ENCODE measurements at places on chromosomes 3 and 15.

DNA sequence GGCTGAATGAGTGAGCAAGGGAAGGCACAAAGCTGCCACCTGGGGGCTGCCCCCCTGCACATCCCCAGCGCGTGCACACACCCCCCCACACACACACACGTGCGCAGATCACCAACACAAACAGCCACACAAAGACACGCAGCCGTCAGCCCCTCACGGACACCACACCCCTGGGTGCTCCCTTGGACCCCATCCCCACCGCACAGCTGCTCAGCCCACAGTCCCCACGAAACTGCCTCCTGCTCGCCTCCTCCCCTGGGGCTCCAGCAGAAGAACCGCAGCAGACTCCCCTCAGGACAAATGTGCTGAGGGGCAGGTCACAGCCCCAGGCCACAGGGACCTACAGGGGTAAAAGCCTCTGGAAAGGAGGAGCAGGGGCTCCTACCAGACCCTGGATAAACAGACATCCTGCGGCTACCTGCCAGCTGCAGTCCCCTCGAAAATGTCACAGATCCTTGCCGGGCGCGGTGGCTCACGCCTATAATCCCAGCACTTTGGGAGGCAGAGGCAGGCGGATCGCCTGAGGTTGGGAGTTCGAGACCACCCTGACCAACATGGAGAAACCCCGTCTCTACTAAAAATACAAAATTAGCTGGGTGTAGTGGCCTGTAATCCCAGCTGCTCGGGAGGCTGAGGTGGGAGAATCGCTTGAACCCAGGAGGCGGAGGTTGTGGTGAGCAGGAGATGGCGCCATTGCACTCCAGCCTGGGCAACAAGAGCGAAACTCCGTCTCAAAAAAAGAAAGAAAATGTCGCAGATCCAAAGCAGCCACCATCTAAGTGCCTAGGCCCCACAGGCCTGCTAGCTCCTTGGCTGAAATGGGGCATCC lies 6.5 kb downstream of the TWF2 start:
- DNase-seq = no peak

GRCh38 chr3:62597491-62597890 lies 224.1 kb upstream of the FEZF2 start:
- DNase-seq = no peak

GRCh38 chr3:48652923-48653715 lies 9.6 kb downstream of the CELSR3 start:
- no peak for DNase-seq

DNA sequence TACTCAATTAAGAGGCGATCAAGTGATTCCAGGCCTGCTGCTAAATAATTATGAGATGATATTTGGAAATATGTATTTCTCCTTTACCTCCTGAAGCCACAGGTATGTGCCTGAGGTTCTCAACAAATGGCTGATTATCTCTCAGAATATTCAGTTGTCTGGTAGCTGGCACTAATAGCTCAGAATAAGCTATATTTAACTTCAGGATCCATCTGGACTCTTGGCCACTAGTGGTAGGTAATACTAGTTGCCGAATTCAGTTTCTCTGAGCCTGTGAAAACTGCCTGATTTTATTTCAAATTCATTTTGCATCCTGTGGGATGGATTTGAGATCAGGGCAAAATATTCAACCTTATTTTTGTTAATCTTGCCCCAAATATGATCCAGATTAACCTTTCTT lies 499.0 kb downstream of the DIPK2A start:
- no peak for DNase-seq

- DNase-seq = no peak
These were observed 26.8 kb downstream of the DCBLD2 start for GRCh38 chr3:98874602-98875249.

DNA sequence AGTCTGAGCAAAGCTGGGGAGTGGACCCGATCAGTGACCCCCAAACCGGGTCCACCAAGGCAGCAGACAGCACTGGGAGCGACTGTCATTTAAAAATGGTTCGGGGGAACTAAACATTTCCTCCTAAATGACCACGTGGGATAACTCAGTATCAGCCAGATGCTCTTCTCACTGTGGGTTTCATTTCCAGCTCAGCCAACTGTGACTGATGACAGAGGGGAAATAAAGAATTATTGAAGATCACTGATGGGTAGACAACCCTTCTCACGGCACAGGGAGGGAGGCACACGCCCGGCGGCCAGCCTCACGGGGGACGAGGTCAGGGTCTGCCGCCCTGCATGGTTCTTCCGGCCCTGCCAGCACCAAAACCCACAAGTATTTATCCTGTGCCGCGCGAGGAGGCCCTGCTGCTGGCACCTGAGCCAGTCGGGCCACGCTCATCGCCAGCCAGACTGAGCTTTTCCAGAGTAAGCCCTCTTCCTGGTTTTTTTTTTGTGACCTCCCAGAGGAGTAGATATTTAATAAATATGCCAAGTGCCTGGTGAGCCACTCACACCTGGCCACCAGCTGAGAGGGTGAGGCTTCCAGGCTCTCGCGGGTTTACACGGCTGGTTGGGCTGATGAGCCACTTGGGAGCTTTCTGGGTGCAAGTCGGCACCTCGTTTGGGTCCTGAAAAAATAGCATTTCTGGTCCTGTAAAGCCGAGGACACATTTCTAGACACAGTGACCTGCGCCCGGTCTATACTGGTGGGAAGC lies 6.2 kb downstream of the MELTF start:
- no peak for DNase-seq

DNA sequence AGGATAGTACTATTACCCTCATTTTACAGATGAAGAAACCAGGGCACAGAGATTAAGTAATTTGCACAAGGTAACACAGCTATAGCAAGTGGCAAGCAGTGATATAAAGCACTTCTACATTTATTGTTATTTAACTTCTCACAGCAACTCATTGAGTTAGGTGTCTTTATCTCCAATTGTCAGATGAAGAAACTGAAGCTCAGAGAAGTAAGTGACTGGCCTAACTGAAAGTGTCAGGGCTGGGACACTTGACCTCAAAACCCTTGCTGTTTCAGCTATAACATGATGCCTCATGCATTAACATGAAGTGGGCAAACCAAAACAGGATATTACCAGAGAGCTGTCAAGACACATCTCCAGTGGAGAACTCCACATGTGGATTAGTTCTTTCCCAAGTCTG lies 65.8 kb upstream of the LEKR1 start:
- DNase-seq = no peak

All from stimulated activated CD4-positive, alpha-beta T cell treated with anti-CD3 and anti-CD28 coated beads, Interleukin-1b, Interleukin-23, amount 100 ng/mL, for 1 hour (primary cell).